Activated CD8-positive, alpha-beta memory T cell treated with anti-CD3 and anti-CD28 coated beads, Interleukin-2, amount 10 ng/mL, durations not matched to agents 7 days and 5 days (primary cell): ENCODE measurements at places on chromosomes 13 and 19. TPM values are rescaled to one million over a fixed set of nuclear protein-coding genes. Genes with fewer than 3 reads are reported as not detected.

DNA sequence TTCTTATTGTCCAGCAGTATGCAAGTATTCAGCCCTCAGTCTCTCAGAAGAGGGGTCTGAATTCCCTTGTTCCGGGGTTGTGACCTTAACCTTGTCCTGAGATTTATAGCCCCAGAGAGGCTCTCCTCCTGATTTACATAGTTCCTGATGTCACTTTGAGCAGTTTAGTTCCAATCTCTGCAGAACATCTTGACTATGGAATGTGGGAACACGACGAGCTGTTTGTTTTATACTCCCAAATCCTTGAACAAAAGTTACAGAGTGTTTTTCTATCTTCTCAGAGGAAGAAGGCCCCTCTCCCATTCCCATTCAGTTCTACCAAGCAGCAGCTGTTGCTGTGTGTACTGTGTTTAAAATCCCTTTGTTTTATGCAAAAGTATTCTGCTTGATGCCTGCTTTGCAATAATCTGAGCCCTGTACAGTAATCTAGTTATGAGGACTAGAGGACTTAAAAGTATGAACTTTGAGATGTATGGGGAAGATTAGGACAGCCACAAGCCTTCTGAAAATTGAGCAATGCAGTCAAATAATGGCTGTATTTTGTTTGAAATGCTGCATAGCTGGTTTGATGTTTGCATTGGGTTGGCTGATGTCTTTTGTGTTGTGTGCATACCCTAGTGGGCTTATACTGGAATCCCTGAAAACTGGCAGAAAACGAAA lies 74.7 kb downstream of the KL start:
- no peak overlapping the region for H3K27ac ChIP-seq
- H3K4me1 ChIP-seq = peaks cover 2% of the 10 kb centered on the region
- DNase-seq = no peak
- peaks cover 12% of the 10 kb centered on the region for H3K27me3 ChIP-seq
- H3K4me3 ChIP-seq = no peak overlapping the region
- no peaks in the 10 kb centered on the region for H3K36me3 ChIP-seq

Gene CGB3
- not detected for total RNA-seq

DNA sequence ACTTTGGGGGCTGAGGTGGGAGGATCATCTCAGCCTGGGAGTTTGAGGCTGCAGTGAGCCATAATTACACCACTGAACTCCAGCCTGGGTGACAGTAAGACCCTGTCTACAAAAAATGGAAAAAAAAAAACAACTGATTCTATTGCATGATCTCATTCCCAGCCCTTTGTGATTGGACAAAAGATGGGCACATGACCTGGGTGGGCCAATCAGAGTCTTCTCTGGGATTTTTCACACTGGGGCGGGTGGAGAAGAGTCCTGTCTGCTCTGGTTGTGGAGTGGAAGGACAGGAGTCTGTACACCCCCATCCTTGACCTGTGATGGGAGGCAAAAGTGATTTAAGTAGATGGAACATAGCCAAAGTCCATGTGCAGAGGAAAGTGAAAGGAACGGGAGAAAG lies 170.5 kb downstream of the UQCRFS1 start:
- H3K4me1 ChIP-seq = no peaks in the 10 kb centered on the region
- no peaks in the 10 kb centered on the region for H3K27me3 ChIP-seq
- no peak overlapping the region for H3K4me3 ChIP-seq
- no peak overlapping the region for H3K27ac ChIP-seq

- H3K27me3 ChIP-seq = peaks cover 46% of the 10 kb centered on the region
- H3K27ac ChIP-seq = no peak overlapping the region
- DNase-seq = no peak
- H3K36me3 ChIP-seq = no peaks in the 10 kb centered on the region
- peaks cover 7% of the 10 kb centered on the region for H3K4me1 ChIP-seq
- no peak overlapping the region for H3K4me3 ChIP-seq
These were observed 20.1 kb upstream of the RAB20 start for GRCh38 chr13:110581506-110582185.

DNA sequence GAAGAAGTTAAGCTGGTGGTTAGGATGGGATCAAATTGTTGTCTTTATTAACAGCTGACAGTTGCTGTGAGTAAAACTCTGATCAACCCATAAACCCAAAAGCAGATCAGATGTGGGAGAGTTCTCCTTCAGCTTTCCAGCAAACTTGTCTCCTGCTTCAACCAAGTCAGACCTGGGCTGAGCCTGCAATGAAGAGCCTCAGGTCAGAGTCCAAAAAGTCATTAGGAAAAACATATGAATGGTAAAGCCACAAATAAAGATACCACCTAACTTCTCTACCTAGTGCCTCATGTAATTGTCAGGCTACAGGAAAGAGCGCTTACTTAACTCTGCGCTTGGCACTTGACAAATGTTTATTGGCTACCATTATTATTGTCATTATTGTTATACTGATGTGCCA lies 21.9 kb upstream of the UBE2L5 start:
- no peak overlapping the region for H3K4me3 ChIP-seq
- H3K4me1 ChIP-seq = peaks cover 12% of the 10 kb centered on the region
- H3K36me3 ChIP-seq = no peaks in the 10 kb centered on the region
- H3K27me3 ChIP-seq = no peaks in the 10 kb centered on the region
